ENCODE measurements at places on chromosomes 12 and 14.

- DNase-seq: no peak
These were observed 71.5 kb downstream of the EP400 start for GRCh38 chr12:132021031-132021871.

GRCh38 chr12:88468581-88468980, 111.7 kb downstream of the KITLG start:
- no peak for DNase-seq

- DNase-seq: no peak
These were observed 26.7 kb upstream of the SFSWAP start for GRCh38 chr12:131684015-131684725.

GRCh38 chr12:79674629-79675028, 16.1 kb downstream of the PAWR start:
- no peak for DNase-seq

DNA sequence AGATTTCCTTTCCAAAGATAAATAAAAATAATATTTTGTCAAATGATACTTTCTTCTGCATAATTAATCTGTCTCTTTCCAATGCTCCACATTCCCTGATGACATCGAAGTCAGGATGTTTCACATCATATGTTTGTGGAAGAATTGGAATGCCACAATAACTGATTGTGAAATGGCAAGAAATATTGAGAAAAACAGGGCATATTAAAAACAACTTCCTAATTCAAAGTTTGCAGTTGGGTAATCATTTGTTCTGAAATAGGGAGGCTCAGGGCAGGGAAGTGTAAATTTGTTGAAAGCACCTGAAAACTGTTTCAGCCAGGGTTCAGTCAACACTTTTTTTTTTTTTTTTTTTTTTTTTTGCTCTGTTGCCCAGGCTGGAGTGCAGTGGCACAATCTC, 50.7 kb downstream of the BCAT1 start:
- no peak for DNase-seq

DNA sequence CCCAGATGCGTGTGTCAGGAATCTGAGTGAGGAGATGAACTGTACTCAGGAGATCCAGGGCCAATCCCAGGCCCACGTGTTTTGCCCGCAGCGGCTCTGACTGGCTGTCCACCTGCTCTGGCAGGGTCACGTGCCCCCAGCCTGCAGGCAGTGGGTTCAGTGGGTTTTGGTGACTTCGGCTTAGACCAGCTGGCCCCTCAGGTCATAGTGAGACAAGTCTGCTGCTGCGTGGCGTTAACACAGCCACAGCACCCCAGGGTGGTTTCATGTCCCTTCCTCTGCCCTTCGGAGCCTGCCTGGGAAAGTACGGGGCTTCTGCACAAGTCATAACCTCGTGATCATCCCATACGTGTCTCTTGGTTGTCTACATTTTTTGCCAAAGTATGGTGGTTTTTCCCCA, 2.6 kb downstream of the FBRSL1 start:
- DNase-seq: no peak

- DNase-seq: no peak
These were observed 7.7 kb downstream of the CAPS2 start for GRCh38 chr12:75322464-75322863.

DNA sequence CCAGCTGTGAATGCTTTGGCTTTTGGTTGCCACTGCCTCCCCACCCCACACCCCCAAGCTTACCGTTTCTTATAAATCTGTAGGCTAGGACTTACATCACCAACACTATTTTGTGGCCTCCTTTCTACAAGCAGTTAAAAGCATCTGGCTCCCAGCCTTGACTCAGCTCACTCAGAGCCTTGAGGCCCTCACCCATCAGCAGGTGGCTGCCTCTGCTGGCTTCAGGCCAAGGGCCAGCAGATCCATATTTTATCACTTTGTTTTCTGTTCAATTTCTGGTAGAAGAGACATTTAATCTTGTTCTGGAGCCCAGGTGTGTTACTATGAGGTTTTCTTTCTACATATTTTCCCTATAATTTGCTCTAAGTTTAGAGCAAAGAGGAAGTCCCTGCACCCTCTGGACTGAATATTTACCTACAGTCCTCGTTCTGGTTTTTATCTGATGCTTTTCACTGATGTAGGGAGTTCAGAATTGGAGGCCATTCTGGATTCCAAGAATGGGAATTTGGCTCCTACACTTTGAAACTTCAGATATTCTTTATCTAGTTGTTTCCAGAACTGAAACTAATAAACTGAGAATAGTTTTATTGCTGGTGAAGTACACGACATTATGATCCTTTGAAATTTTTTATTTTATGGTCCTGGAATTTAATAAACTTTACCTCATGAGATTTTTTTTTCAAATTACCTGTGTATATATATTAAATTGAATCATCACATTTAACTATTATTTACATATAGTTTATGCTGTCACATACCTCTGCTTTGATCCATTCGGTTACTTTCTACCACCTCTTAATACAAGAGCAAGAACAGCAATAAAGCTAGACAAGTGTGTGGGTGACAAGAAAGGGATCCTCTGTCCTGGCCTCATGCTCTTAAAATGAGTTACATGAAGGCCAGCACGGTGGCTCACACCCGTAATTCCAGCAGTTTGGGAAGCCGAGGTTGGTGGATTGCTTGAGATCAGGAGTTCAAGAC, 22.2 kb downstream of the PLBD1 start:
- no peak for DNase-seq

DNA sequence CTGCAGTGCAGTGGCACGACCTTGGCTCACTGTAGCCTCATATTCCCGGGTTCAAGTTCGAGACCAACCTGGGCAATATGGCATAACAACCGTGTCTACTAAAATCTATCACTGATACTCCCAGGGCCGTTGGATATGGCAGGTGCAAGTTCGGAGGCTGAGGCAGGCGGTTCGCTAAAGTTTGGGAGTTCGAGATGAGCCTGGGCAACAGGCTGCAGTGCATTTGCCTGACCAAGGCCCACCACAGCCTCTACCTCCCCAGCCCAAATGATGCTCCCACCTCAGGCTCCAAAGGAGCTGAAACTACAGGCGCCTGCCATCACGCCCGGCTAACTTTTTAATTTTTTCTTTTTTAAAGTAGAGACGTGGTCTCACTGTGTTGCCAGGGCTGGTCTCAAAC, 177.1 kb upstream of the ALG10B start:
- no peak for DNase-seq
